ENCODE measurements at places on chromosomes 7 and 10.

- DNase-seq: no peak
Observed at GRCh38 chr7:96316949-96317348, 4.9 kb downstream of the SLC25A13 start.

- no peak for DNase-seq
Observed at GRCh38 chr10:60717852-60718251, 60.4 kb upstream of the CDK1 start.

DNA sequence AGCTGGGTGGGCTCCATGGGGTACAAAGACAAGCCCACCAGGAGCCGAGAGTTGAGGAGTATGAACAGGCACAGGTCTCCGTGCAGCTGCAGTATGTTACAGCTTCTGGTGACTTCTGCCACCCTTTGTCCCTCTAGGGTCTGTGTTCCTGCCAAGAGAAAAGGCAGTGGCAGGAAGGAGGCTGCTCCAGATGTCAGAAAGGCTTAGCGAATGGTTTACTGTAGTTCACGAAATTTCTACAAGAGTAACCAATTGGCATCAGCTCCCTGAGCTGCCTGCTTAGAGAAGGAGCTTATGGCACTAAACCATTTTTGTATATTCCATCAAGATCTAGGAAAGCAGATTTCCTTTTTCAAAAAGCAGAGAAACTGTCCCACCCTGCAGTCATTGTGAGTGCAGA, 48.2 kb upstream of the TMEM72 start:
- no peak for DNase-seq

GRCh38 chr10:91700273-91700672, 67.4 kb upstream of the PPP1R3C start:
- no peak for DNase-seq

DNA sequence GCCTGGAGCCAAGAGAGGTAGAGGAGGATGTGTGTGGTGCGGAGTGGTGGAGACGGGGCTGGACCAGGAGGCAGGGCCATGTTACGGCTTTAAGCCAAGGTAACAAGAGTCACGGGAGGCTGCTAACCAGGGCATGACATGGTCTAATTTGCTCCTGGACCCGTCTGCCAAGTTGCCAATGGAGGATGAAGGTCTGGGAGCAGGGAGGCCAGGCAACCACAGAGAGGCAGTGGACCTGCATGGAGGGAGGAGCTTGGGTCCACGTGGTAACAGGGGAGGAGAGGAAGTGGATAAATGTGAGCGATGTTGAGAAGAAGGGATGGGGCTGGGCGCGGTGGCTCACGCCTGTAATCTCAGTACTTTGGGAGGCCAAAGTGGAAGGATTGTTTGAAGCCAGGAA, 31.0 kb downstream of the SRRM3 start:
- no peak for DNase-seq

- no peak for DNase-seq
Observed at GRCh38 chr10:124035928-124036558, 57.4 kb downstream of the CHST15 start.

DNA sequence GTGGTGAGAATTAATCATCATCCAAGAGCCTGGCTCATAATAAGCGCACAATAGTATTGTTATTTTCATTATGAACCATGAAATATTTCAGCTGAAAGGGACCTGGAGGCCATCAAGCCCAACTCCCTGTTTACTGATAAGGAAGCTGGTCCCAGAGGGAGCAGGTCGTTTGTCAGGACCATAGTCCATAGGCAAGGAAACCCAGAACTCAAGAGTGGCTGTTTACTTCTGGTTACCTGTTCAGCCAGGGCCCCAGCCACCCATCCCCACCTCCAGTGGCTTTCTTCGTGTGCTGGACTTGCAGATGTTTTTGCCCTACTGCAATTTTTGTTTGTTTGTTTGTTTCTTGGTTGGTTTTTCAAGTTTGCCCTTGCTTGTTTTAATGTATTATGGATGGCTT, 152.0 kb downstream of the TPST1 start:
- no peak for DNase-seq

DNA sequence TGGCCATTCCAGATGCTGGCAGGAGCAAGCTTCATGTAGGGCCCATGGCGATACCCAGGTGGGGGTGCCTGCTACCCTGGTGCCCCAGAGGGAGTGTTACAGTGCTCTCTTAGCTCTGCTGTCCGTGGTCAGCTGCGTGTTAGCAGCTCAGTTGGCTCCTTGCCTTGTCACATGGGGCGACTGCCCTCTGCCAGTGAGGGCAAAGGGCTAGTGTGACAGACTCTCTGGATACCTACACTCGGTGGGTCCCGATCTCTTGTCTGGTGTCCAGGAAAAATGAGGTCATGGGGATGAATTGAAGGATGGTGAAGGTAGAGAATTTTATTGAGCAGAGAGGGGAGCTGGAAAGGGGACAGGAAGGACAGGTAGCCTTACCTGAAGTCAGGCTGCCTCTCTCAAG, 152.2 kb downstream of the CYP26A1 start:
- DNase-seq: no peak

DNA sequence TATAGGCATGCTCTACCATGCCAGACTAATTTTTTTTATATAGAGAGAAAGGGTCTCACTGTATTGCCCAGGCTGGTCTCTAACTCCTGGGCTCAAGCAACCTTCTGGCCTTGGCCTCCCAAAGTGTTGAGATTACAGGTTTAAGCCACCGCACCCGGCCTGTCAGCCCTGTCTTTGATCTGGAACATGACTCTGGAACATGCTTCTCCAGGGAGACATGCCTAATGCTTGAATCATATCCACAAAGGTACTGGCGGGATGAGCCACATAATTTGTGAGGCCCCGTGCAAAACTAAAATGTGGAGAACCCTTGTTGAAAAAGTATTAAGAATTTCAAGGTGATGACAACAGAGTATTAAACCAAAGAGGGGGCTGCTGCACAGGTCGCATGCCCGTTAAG, 282.8 kb downstream of the ARHGAP12 start:
- DNase-seq: no peak

DNA sequence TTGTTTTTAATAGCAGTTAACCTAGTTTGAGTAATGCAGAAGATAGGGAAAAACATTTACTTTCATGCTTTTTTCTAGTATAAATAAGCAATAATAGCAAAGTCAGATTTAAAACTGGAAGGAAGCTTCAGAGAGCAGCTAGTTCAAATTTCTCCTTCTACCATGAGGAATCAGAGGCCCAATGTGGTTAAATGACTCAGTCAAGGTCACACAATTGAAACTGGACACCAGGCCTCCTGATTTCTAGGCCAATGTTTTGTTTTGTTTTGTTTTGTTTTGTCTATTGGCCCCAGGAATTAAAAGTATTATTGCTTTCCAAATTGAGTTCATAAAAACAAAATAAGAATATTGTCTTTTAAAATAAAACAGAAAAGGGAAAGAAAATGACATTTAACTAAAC, 122.3 kb downstream of the TRIL start:
- DNase-seq: no peak

DNA sequence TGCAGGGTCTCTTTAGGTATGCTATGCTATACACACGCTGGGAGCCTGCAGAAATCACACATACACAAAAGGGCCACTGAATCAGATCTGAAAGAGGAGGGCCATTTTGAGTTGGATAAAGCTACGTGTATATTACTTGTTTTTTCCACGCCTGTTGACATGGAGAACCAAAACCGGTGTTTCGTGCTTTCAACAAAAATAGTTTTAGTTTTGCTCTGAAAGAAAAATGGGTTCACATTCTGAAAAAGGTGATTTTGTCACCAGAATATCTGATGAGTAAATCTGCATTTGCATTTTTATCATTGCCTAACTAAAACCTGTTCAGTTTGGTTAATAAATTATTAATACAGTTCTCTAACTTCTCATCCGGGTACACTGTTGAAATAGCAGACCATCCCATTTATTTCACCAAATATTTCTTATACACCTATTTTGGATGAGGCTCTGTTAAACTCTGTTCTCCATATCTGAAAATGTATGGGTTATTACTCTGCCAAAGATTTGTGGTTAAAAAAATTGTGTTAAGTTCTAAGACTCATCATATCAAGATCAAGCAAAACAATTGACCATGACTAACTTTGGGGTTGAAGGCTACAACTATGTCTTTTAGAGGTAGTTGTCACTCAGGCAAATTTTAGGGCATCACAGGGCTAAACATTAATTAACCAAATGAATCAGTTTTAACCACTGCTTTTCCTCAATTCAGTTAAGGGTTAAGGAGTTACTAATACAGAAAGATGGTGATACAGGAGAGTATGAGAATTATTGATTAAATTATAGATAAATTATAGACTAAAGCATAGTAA, 101.2 kb upstream of the RPA3 start:
- no peak for DNase-seq

GRCh38 chr7:75958802-75959543, 35.4 kb downstream of the TMEM120A start:
- DNase-seq: no peak

GRCh38 chr7:95330204-95330960, 6.0 kb upstream of the PON1 start:
- no peak for DNase-seq

DNA sequence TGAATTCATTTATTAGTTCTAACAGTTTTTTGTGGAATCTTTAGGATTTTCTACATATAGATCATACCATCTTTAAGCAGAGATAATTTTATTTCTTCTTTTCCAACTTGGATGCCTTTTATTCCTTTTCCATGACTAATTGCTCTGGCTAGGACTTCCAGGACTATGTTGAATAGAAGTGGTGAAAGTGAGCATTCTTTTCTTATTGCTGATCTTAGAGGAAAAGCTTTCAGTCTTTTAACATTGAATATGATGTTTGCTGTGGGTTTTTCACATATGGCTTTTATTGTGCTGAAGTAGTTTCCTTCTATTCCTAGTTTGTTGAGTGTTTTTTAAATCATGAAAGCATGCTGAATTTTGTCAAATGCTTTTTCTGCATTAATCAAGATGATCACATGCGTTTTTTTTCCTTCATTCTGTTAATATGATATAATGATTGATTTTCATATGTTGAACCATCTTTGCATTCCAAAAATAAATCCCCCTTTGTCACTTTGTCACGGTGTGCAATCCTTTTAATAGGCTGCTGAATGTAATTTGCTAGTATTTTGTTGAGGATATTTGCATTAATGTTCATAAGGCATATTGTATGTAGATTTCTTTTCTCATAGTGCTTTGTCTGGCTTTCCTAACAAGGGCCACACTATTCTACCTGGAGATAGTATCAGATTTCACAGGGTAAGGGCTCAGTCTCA, 92.9 kb downstream of the ZNF467 start:
- no peak for DNase-seq

DNA sequence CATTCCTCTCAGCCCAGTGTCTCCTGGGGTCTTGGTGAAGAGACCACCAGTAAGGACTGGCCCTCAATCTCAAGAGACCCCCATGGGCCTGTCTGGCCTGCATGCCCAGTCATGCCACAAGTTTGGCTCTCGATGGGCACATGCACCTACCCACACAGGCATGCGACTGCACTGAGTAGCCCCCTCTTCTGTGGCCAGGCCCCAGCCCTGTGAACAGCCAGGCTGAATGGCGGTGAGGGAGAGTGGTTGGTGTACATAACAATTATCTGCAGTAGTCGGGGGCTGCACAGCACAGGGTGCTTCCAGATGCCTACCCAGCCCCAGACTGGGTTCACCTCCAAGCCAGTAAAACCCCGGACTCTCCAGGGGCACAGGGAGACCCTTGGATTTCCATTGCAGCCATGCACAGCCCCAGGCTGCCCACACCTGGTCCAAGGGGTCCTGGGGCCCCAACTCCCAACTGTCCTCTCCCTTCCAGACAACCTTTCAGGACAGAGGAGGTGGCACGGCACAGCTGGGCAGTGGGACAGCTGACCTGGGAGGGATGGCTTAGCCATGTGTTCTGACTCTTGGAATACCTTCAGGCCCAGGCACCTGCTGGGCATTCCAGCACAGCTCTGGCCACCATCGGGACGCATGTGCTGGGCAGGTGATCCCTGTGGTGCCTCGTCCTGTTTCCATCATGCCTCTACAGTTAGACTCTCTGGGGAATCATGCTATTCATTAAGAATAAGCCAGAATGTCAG, 21.0 kb upstream of the CSGALNACT2 start:
- no peak for DNase-seq

GRCh38 chr10:92291616-92291865, 574 bp downstream of the MARCHF5 start:
- no peak for DNase-seq

- no peak for DNase-seq
Observed at GRCh38 chr7:253581-254336, 36.2 kb upstream of the FOXL3 start.

DNA sequence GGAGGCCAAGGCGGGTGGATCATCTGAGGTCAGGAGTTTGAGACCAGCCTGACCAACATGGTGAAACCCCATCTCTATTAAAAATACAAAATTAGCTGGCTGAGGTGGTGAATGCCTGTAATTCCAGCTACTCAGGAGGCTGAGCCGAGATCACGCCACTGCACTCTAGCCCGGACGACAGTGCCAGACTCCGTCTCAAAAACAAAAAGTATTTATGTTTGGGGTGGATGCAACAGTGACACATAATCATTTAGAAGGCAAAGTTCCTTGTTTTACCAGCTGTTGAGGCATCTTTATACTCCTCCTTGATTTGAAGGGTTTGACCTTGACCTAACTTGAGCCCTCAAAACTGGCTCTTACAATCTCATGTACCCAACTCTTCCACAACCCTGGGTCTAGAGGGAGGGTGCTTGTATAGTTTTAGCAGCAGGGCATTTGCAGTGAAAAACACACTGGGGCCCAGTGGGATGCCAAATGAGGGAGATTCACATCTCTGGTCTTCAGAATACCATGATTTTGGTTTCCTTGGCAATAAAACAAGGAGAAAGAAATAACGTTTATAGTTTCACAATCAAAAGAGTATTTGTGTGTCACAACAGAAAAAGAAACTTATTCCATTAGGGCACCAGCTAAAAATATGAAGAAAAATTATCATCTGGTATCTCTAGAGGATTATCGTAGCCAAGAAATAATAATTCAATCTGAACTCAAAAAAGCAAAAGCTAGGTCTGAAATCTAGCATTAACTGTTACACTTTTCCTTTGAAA, 14.2 kb upstream of the TMEM254 start:
- no peak for DNase-seq

- no peak for DNase-seq
Observed at GRCh38 chr10:110973400-110973799, 54.0 kb downstream of the SHOC2 start.

GRCh38 chr7:110947408-110947807, 143.5 kb upstream of the LRRN3 start:
- DNase-seq: no peak

DNA sequence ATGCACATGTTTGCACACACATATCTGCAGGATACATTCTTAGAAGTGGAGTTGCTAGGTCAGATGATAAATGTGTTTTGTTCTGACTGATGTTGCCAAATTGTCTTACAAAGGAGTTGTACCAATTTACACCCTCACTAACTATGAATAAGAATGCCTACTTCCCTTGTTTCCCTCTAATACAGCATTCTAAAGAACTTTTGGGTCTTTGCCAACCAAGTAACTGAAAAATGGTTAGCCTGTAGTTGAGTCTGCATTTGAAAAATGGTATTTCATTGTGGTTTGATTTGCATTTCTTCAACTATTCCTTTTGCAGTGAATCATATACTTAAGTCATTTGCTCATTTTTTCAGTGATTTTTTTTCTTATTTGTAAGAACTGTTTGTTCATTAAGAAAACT, 48.4 kb downstream of the TMEM26 start:
- DNase-seq: no peak

All from NCI-H2081 treated with DMSO at 0.1 percent for 48 hours (cell line).